ENCODE measurements at places on chromosomes 1 and 21.

- no peak for DNase-seq
These were observed 19.5 kb downstream of the DUSP10 start for GRCh38 chr1:221722254-221723017.

DNA sequence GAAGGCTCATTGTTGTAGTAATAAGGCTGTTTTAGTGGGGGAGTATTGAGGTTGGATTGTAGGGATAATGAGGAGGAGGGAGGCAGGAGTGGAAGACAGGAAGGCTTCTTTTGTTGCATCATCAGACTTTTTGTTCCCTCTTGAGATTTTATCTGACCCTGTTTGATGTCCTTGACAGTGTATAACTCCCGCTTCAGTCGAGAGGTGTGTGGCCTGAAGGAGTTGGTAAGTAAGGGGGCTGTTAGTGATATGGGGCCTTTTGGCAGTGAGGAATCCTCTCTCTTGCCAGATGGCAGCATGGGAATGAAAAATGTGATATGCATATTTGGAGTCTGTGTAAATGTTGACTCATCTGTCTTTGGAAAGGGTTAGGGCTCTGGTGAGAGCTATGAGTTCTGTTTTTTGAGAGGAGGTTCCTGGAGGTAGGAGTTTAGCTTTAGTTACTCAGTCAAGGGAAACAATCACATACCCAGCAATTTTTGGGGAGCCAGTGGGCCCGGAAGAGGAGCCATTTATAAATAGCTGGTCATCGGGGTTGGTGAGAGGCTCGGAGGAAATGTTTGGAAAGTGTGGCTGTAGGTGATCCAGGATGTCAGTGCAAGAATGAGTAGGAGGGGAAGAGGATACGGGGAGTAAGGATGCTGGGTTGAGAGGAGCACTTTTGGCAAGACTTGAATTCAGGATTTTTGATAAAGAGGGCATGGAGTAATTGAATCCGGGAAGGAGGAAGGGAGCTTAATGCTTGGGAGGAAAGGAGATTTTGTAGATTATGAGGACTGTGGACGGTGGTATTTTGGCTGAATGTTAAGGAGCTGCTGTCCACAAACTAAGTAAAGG is 136.7 kb upstream of the ETV3 start:
- peak; percentile 52 for DNase-seq

GRCh38 chr1:23044035-23044434 is 24.8 kb downstream of the KDM1A start:
- no peak for DNase-seq

- DNase-seq = peak; percentile 56
These were observed 2.8 kb downstream of the ANKRD34A start for GRCh38 chr1:145961425-145962156.

GRCh38 chr1:157407917-157408525 is 144.3 kb downstream of the FCRL5 start:
- DNase-seq = peak; percentile 61

DNA sequence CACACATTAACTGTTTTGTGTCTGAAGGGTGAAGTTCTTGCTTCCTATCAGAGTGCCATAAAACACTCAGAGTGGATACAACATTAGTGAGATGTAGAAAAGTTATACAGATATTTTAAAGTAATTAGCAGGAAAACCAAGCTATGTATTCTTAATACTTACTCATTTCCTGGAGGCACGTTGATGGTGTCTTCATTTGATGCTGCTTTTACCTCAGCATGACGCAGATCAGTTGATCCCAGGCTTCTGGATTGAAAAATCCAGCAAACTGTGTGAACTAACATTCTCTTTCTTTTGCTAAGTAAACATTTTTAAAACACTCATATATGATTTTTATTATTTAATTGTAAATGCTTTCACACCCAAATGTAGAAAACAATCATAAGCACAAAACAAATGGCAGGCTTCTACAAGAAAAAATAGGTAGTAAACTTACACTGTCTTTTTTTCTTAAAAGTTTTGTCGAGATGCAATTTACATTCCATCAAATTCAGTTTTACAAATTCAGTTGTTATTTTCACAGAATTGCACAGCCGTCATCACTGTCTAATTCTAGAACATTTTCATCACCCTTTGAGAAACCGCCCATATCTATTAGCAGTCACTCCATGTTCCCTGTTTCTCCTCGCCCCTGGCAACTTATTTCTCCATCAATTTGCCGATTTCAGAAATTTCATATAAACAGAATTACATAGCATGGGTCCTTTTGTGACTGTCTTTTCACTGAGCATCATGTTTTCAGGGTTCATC is 198.9 kb downstream of the LRRC7 start:
- no peak for DNase-seq

- DNase-seq = no peak
These were observed 5.6 kb upstream of the GPR25 start for GRCh38 chr1:200867018-200867811.

Data from hematopoietic multipotent progenitor cell treated with erythropoietin and hydrocortisone succinate and interleukin-3 and kit ligand, for 4 days (in vitro differentiated cells).